ENCODE measurements at places on chromosomes 16 and 17.

GRCh38 chr17:44760474-44761308, 1.9 kb downstream of the ADAM11 start:
- no peak for DNase-seq

DNA sequence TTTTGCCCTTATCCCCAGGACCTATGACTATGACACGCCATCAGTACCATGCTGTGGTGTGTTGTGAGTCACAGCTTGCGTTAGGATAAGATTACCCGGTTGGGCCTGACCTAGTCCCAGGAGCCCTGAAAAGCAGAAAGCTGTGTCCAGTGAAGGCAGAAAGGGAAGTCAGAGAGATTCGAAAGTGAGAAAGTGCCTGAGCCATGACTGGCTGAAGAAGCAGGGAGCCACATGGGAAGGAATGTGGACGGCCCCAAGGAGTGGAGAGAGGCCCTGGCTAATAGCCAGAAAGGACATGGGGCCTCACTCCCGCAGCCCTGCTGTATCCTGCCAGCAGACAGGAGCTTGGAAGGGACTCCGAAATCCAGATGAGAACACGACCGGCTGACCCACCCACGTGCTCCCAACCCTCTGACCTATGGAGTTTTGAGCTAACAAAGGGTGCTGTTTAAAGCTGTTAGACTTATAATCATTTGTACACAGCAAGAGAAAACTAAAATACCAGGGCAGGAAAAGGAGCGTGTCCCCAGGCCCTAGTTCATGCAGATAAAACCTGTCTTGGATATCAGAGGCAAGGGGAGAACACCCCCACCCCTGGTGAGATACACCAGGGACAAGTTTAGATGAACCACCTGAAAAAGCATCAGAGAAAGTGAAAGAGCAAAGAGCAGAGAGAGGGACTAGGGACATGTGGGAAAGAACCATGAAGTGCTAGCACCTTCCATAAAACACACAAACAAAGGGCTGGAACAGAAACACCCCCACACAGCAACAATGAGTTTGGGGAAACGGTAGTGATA, 115.3 kb downstream of the SLC39A11 start:
- DNase-seq = peak; percentile 70

- no peak for DNase-seq
Observed at GRCh38 chr16:2194166-2194834, 2.1 kb downstream of the CASKIN1 start.

DNA sequence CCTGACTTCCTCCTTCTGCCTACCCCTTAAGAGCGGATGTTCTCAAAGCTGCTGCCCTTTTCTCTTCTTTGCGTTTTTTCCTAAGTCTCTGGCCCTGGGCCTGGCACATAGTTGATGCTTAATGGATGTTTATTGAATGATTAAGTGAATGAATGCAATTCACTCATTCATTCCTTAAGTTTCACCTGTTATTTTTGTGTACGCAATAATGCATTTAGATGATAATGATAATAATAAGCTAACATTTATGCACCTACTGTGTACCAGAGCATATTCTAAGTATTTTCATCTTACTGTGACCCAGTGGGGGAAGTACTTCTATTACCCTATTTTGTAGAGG, 4.4 kb downstream of the CCL5 start:
- DNase-seq = no peak

DNA sequence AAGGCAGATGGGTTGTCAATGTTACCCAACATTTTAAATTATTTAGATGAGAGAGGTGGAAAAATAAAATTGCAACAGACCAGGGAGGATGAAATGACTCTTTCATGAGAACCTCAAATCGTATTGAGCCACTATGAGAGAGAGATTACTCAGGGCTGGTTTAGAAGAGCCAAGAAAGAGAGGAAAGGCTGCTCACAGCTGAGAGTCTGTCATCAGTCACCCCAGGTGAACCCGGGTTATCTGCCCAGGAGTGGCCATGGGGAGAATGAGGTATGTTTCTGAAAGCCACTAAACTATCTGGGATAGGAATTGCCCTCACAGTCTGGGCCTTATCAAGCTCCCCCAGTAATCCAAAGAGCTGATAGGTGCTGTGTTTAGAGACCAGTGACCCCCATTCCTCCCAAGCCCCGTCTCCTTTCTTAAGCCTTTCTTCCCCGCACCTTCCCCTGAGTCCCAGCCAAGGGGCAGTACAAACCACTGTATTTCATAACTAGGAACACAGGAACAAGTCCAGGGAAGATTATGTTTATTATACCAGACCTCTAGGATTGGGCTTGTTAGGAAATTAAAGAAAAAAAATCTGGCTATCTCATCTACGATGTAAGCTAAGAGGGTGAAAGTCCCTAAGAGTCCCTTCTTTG, 158.9 kb upstream of the NOL11 start:
- DNase-seq = no peak

DNA sequence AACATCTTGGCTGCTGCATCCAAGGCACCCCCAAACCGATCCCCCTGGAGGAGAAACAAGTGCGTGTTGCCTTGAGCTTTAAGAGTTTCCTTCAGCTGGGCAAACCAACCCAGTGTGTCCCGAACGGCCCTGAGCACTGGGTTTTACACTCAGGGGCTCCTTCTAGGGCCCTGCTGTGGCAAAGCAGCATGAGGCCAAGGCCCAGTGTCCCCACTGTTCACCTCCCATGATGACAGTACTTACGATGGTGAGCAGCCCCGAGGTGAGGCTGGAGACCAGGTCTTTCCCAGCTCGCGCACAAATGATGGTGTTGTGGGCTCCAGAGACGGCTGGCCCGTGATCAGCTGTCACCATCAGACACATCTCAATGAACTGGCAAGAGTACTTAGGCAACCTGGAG, 6.6 kb upstream of the KLHL11 start:
- no peak for DNase-seq

- no peak for DNase-seq
Observed at GRCh38 chr17:49053171-49053829, 56.1 kb downstream of the IGF2BP1 start.

DNA sequence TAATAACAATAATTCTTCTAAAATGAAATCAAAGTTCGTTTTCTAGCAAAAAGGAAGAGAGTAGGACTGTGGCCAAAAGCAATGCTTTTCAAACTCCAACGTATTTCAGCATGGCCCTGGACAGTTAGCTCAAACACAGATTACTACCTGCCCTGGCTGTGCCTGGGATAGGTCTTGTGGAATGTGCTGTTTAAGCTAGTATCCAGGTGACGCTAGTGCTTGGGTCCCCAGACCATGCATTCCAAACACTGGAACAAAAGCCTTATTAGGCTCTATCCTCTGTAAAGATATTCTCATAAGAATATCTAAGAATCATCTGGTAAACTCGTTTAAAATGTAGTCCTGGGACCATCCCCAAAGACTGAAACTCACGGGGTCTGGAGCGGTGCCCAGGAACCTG, 52.6 kb upstream of the MEAK7 start:
- DNase-seq = no peak

DNA sequence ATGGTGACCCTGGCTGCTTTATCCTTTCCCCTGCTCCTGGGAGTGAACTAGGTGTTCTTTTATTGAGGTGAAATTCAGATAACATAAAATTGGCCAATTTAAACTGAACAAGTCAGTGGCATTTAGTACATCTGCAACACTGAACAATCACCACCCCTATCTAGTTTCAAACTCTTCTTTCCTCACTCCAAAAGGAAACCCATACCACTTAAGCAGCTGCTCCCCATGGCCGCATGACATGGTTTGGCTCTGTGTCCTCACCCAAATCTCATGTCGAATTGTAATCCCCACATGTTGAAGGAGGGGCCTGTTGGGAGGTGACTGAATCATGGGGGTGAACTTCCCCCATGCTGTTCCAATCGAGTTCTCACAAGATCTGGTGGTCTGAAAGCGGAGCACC, 154.1 kb downstream of the STX8 start:
- DNase-seq = no peak

GRCh38 chr16:1874854-1875253, 2.9 kb upstream of the MEIOB start:
- no peak for DNase-seq

- DNase-seq = no peak
Observed at GRCh38 chr17:7755095-7755890, 37.7 kb downstream of the DNAH2 start.

- no peak for DNase-seq
Observed at GRCh38 chr16:73418051-73418450, 370.1 kb upstream of the ZFHX3 start.

GRCh38 chr17:27975146-27976011, 67.1 kb upstream of the NLK start:
- no peak for DNase-seq

GRCh38 chr16:57741660-57742191, 6.2 kb downstream of the KATNB1 start:
- no peak for DNase-seq
